ENCODE measurements at places on chromosomes 5 and 9. TPM values are rescaled to one million over a fixed set of nuclear protein-coding genes. Genes with fewer than 3 reads are reported as not detected.

The CYLC2 gene
- total RNA-seq, result not detected

The MLANA gene
- total RNA-seq, result 1,023 TPM

The STPG3 gene
- not detected for total RNA-seq

The LRRC19 gene
- total RNA-seq, result not detected

The SHROOM1 gene
- total RNA-seq, result 1.4 TPM

The ADAMTSL1 gene
- 6.5 TPM for total RNA-seq

The ARHGEF37 gene
- total RNA-seq, result 2.0 TPM
